ENCODE measurements at places on chromosomes 7 and 10.

DNA sequence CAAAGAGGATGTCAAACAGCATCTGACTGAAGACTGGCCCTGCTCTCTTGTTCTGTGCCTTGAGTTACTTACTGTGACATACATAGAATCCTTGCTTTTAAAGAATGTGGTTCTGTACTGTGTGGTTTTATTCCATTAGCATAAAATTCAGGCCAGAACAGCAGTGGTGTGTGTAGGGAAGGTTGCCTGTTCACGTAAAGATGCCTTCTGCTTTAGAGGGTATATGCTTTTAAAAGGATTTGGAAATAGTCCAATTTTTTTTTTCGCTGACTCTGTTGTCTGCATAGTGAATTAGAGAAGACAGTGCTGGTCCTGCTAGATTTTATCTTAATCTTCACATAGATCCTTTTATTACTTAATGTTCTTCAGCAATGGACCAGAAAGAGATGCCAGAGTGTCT is 470.8 kb upstream of the SEMA3A start:
- DNase-seq: peak; percentile 83

- DNase-seq: peak; percentile 15
These were observed 5.1 kb downstream of the AKR1B15 start for GRCh38 chr7:134553976-134554375.

- DNase-seq: no peak
These were observed 14.8 kb downstream of the TMEM26 start for GRCh38 chr10:61438141-61438988.

DNA sequence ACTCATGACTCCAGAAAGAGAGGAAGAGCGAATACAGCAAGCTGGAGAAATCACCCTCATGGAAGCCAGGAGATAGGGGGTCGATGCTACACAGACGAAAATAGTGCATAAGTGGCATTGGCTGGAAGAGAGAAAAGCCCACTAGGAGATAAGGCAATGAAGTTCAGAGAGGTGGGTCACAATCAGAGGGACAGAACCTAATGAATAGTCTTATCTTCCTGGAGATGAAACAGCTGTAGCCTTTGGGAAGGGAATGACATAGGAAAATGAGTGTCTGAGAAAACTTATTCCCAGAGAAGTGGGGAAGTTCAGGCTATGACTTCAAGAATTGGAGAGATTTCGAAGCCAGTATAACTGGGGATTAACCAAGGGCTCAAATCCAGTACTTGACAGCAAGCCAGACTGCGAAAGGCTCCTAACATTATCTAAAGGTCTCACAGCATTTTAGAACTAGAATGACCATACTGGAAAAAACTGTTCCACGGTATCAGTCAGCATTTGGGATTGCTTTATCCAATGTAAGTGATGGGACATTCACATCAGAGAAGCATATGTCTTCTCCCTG is 211.1 kb downstream of the ZNF365 start:
- no peak for DNase-seq

DNA sequence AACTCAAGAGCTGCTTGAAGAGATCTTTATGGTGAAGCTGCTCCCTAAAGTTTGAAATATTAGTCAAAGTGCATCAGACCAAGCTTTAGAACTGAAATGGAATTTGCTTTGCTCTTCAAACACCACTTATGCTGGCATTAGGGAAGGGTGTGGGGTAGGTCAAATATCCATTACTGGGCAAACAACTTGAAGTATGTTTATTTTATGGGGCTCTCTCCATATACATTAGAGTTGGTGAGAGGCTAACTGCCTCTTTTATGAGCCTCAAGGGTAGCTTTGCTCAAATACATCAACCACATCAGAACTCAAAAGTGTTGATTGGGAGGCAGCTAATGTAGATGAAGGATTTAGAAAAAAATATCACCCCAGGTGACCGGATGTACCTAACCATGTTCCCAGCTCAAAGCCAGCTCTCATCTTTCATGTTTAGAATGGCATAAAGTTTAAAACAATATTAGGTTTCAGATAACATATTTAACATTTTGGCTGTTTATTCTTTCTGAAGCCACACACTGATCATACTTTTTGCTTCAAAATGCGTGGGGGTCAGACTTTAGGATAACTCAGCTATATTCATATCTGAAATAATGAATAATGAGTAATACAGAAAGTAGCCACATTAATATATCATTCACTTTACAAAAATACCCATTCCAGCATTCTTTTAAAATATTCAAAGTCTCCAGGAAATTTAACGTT is 318.6 kb downstream of the PTEN start:
- no peak for DNase-seq

DNA sequence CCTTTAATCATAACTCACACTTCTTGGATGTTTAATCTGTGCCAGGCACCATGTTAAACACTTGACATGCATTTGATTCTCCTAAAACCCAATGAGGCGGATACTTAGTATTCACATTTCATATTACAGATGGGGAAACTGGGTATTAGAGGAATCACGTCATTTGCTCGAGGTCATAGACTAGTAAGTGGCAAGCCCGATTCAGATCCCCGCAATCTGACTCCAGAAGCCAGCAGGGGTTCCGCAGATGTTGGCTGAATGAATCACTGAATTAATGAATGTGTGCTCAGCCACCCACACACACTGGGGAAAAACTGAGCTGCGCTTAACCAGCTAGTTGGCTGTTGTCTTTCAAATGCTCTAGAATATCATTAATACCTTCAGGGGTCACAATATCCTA is 22.5 kb upstream of the ENO4 start:
- DNase-seq: peak; percentile 66

DNA sequence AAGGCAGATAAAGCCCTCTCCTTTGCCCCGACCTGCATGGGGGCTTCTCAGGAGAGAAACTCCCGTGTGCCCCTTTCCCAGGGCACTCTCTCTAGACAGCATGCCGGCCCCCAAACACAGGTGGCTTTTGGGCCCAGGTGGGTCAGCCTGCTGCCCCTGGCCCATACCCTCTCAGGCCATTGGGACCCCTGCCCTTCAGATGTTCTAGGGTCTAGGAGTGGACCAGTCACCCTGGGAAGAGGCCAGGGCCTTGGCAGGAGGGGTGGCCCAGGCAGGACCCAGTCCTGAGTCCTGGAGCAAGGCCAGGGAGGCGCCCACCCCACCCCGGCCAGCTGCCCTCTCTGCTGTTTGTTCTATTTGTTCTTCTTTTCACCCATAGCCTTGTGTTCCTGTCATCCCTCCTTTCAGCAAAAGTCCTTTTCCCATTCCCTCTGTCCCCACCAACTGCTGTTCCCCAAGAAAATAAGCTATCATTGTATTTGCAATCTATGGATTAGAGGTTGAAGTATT is 9.3 kb upstream of the SEC24C start:
- DNase-seq: no peak

GRCh38 chr10:1102831-1103230 is 46.6 kb downstream of the WDR37 start:
- no peak for DNase-seq

DNA sequence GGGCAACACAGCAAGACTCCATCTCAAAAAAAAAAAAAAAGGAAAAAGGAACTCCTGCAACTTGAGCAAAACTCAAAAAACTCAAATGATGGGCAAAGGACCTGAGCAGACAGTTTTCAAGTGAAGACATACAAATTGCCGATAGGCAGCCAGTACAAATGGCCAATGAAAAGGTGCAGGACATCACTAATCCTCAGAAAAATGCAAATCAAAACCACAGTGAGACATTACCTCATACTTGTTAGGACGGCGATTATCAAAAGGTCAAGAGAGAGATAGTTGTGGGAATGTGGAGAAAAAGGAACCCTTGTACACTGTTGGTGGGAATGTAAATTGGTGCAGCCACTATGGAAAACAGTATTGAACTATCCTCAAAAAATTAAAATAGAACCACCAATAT is 16.8 kb downstream of the SVOPL start:
- DNase-seq: no peak

- DNase-seq: no peak
These were observed 254.3 kb downstream of the DYNC1I1 start for GRCh38 chr7:96026611-96027010.

All from RKO (cell line).